ENCODE measurements at places on chromosomes 6 and 20. TPM values are rescaled to one million over a fixed set of nuclear protein-coding genes. Genes with fewer than 3 reads are reported as not detected.

GRCh38 chr6:4176907-4177306 lies 41.5 kb upstream of the ECI2 start:
- no peak for DNase-seq

Gene SULF2
- 23.5 TPM for total RNA-seq

Gene ADAM33
- not detected for total RNA-seq

Gene NKAIN2
- total RNA-seq: not detected

Gene C6orf163
- total RNA-seq: 0.72 TPM

Gene CALHM5
- total RNA-seq: 3.8 TPM

Data from A172 (cell line).